ENCODE measurements at places on chromosomes 5 and 9.

DNA sequence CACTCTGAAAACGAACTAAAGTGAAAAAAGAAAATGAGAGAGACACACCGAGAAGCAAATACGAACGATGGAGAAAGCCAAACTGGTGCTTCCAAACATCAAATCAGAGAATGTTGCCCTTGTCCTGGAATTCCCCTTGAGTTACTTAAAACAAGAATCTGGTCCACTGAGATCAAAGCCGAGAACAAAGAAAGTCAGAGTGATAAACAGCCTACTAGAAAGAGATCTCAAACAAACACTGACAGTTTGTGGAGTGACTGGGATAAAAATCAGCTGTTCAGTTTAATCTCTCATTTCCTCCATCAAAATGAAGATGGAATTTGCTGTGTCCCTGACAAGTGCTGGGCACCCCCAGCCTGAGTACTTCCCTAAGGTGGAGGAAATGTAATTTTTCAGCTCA lies 582.6 kb downstream of the NR2F1-AS1 start:
- no peaks in the 10 kb centered on the region for H3K36me3 ChIP-seq
- no peak overlapping the region for H3K4me3 ChIP-seq
- DNase-seq, result no peak
- H3K4me1 ChIP-seq, result no peaks in the 10 kb centered on the region
- H3K27ac ChIP-seq, result no peak overlapping the region

DNA sequence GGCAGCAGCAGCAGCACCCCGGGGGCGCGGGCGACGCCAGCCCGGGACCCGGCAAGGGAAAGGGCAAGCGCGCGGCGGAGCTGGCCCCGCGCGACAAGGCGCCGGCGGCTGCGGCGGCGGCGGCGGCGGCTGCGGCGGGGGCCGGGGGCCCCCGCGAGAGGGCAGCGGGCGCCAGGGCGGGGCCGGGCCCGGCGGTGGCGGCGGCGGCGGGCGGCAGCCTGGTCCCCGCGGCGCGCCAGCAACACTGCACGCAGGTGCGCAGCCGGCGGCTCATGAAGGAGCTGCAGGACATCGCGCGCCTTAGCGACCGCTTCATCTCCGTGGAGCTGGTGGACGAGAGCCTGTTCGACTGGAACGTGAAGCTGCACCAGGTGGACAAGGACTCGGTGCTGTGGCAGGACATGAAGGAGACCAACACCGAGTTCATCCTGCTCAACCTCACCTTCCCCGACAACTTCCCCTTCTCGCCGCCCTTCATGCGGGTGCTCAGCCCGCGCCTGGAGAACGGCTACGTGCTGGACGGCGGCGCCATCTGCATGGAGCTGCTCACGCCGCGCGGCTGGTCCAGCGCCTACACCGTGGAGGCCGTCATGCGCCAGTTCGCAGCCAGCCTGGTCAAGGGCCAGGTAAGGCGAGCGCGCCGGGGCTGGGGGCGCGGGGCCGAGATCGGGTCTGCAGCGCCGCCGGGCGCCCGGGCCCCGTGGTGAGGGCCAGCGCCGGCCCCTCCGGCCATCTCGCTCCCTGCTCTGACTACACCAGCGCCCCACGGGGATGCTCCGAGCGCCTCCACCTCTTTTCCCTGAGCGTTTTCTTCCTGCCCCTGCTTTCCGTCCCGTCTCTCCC lies at the start of gene UBE2QL1:
UBE2QL1 (plus strand) TSS at position 238 of the 843 bp plus-strand sequence; CDS start at position 273, 35 bp downstream.
- peaks cover 4% of the 10 kb centered on the region for H3K4me1 ChIP-seq
- peaks cover 45% of the 10 kb centered on the region for H3K27me3 ChIP-seq

DNA sequence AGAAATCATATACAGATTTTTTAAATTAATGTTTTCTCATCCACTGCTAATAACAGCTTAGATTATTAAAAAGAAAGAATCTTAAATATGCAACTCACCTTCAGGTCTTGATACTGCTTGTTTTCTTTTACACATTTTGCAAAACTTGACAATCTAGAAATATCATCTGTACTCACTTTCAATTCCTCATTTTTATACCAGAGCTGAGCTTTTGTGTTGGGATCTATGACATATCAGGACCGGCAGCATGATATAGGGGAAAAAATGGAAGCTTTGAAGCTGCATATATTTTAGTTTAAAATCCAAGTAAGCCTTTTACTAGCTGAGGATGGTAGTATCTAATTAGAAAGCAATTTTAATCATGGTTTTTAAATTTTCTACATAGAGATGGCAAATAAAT lies 75.7 kb upstream of the SMARCA2 start:
- no peaks in the 10 kb centered on the region for H3K36me3 ChIP-seq
- no peak overlapping the region for H3K27ac ChIP-seq
- peaks cover 3% of the 10 kb centered on the region for H3K27me3 ChIP-seq
- no peak overlapping the region for H3K4me3 ChIP-seq
- DNase-seq, result no peak
- no peaks in the 10 kb centered on the region for H3K4me1 ChIP-seq

DNA sequence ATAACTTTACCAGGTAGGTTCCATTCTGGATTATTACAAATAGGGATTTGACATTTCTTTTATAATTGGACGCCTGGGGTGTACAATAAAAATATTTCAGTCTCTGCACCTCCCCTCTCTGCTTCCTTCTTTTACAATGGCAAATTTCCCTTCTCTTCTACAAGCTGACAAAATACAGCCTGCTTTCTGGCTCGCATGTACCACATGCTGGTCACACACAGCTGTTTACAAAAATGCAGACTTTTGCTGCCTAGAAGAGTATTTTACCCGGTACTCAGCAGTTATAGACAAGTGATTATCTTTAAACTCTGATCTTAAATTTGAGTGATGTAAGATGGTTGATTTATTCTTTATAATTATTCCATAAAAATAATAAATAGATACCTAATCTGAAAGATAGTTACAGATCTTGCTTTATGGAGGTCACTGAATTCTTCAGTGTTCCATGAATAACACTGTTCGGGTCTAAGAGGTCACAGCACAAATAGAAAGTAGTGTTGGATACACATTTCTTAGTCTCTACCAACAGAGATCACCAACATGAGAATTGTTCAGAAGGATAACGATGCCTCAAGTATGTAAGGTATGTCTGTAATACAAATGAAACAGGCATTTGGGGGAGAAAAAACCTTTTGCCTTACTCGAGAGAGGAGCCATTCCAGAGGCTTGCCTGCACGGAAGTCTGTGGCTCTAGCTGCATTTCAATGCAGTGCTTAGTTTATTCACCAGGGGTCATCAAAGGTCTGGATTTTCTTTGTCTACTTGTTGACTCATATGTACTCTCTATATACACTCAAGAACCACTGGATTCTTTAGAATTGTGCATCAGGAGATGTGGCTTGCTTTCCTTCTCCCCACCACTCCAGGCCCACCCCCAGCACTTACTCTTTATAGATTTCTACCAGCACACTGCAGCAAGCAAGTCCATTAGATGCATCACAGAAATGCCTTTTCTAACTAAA lies 206.6 kb upstream of the RFX3 start:
- no peaks in the 10 kb centered on the region for H3K27me3 ChIP-seq
- H3K36me3 ChIP-seq, result no peaks in the 10 kb centered on the region
- H3K27ac ChIP-seq, result no peak overlapping the region
- no peak overlapping the region for H3K4me3 ChIP-seq

DNA sequence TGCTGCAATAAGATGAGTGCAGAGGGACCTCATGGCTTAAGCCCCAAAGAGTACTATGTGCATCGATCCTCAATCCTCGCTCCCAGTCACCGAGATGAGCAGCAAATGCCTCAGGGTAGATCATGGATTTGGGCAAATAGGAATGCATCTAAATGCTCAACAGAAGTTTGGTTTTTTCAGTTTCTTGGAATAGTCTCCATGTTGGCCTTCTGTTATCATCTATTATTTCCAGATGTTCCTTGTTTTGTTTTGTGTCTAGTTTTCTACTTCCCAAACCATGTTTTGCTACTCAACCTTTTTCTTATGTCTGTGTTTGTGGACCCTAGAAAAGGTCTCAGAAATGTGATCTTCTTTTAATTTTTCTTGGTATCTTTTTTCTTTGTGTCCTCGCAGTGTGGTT lies 43.5 kb upstream of the RASGRF2 start:
- DNase-seq, result no peak
- H3K27me3 ChIP-seq, result no peaks in the 10 kb centered on the region
- H3K4me3 ChIP-seq, result no peak overlapping the region
- peaks cover 20% of the 10 kb centered on the region for H3K4me1 ChIP-seq

GRCh38 chr9:72280913-72281500 lies 84.0 kb downstream of the ZFAND5 start:
- peaks cover 4% of the 10 kb centered on the region for H3K4me1 ChIP-seq
- DNase-seq, result peak; percentile 71
- peaks cover 2% of the 10 kb centered on the region for H3K27me3 ChIP-seq
